Stimulated activated CD8-positive, alpha-beta memory T cell treated with anti-CD3 and anti-CD28 coated beads, Interleukin-2, amount 100 ng/mL, for 1 hour (primary cell): ENCODE measurements at places on chromosomes 4 and X.

- DNase-seq, result no peak
Observed at GRCh38 chrX:53337101-53337500, 55.7 kb upstream of the IQSEC2 start.

DNA sequence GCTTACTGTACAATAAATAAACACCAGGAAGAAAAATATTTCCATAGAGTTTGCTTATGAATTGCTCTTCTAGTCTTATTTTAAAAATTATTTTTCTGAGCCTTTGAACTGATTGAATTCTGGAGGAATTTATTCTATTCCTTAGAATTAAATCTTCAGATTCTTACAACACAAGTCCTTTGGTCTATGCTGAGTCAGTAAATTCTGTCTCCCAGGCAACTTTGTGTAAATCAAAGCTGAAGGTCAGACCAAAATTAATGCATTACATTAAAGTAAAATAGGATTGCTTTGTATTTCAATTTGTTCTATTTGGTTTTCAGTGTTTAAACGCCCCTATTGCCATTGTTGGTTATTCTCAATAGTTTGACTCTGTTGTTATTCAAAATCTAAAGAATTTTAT is 26.8 kb upstream of the STPG2 start:
- no peak for DNase-seq

- DNase-seq, result no peak
Observed at GRCh38 chr4:139725236-139725635, 59.6 kb downstream of the MGST2 start.

- no peak for DNase-seq
Observed at GRCh38 chr4:61202638-61203435, 2.7 kb downstream of the ADGRL3 start.

GRCh38 chr4:157220371-157220881 is at the start of gene GRIA2:
Gene GRIA2, plus strand, starts transcription at chr4:157220728. Its CDS starts 315 bp downstream, at chr4:157221043.
- DNase-seq, result no peak

DNA sequence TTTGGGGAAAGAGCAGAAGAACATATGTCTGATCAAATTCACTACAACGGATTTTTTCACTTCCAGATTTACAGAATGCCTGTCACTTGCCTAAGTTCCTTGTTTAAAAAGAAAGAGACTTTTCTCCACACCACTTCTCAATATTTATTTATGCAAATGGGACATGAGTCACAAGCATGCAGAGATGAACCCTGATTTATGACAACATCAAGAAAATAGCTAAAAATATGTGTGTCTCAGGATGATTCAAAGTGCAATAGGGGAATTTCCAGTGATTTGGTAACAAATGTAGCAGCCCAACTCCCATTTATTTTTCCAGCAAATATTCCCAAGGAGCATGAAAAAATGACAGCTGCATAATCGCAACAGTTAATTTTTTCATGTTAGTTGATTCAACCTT is 180.4 kb upstream of the FAT1 start:
- DNase-seq, result no peak

GRCh38 chrX:19121898-19122640 is at the start of gene ADGRG2:
Gene ADGRG2, minus strand, starts transcription at chrX:19122468. Its CDS starts 53,634 bp downstream, at chrX:19068834.
- DNase-seq, result no peak

DNA sequence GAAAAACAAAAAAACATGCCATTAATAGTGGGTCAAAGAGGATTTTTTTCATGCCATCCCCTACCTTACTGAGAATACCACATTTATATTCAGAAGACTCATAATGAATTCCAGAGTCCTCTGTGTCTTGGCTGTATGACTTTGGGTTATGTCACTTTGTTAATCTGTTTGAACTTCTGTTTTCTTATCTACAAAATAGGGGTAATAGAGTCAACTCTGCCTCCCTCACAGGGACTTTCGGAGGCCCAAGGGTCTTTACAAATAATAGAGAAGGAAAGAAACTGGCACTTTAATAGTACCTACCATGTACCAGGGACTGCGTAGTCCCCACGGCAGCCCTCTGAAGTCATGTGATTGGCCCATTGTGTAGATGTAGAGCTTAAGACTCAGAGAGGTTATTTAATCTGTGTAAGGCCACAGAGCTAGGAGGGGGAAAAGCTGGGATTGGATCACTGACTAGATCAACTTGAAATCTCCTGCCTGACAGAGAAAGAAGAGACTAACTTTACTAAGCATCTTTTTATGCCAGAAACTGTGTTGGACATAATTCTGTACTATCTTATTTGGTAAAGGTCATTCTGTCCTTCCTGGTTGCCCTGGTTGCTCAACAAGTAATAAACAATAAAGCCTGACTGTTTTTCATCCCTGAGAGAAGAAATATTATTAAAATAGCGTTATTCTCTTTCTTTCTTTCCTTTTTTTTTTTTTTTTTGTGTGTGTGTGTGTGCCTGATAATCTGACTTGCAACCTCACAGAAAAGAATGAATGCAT is 59.6 kb downstream of the NFKB1 start:
- DNase-seq, result no peak

GRCh38 chrX:10597871-10598270 is 22.5 kb downstream of the MID1 start:
- no peak for DNase-seq

DNA sequence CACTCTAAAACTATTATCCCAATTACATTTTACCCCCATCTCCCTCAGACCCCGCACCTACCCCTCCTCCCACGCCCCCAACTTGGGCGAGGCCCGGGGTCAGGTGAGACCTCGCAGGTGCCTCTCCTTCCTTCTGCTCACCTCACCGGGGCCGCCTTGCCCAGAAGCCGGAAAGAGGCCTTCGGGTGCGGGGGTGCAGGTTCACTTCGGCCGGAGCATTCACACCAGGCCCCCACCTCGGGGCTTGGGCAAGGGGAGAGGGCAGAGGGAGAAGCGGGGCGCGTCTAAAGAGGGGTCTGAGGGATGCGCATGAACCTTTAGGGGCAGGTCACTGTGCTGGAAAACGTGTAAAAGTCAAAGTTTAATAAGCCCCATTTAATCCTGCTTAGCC is 427 bp downstream of the ZNF182 start:
- no peak for DNase-seq

DNA sequence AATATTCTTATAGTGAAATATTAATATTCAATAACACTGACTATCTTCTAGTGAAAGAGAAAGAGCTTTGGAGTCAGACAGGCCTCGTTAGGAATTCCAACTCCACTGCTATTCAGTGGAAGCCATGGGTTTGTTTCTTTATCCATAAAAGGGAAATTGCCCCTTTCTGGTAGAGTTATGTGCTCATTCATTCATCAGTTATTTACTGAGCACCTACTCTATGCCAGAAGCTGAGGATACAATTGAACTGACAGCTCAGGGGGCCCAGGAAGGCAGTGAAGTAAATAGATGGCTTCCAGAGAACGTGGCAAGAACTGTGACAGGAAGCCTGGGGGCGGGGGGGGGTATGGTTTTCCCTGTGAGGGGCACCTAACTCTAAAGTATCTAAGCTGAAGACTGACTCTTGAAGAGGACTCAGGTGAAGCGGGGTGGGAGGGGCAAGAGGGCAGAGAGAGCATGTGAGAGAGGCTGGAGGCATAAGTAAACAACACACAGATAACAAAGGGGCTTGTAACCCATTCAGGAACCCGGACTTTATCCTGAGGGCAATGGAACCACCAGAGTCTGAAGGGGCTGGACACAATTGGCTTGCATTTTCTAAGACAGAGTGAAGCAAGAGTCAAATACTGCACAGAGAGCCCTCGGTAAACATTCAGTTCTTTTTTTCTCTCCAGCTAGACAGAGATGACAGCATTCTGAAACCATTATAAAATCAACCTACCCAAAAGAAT is 20.3 kb downstream of the ANXA5 start:
- no peak for DNase-seq

DNA sequence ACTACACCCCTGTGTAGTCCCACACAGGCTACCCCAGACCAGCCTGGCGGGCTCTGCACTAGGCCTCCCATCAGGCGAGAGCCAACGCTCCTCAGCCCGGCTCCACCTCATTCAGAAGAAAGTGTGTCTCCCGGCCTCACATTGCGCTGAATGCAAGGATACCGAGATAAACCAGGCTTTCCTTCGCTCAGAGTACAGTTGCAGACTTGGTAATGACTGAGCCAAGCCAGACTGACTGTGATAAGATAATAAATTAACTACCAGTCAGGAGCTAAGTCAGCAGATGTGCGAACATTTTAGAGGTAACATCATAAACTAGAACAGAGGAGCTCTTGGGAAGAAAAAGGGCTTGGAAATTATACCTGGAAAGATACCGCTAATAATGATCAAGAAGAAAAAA is 397.6 kb downstream of the TRIML1 start:
- DNase-seq, result no peak

DNA sequence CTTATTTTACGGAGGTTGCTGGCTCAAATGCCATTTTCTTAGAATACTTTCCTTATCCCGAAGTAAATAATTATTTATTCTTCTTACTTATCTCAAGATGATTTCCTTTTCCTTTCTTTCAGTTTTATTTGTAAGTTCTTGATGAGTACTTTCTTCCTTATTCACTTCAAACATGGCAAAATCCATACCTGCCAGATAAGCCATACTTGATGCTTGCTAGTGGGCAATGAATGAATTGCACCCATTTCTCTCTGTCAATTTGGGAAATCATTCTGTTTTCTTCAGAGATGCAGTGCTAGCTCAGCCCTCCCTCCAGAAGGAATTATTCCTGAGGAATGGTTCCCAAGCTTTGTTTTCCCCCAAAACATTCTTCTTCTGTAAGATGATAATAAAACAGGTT is 598.3 kb downstream of the SPRY1 start:
- no peak for DNase-seq

DNA sequence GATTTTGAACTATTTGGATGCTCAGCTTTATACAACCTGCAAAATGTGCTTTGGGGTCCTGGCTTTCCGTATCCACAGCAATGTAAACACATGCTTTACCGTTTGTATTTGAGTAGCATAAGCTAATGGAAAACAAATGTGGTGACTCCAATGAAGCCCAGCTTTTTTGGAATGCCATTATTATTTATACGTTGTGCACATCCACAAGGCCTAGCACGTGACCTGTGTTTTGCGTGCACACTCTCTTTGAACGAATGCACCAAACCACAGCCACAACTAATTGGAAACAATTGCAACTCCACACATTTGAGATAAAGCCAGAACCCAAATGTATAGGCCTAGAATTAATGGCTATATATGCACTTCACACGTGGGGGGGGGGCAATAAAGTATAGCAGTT is 189.5 kb upstream of the GPC4 start:
- no peak for DNase-seq

GRCh38 chrX:16258882-16259281 is 91.6 kb downstream of the MAGEB17 start:
- no peak for DNase-seq

DNA sequence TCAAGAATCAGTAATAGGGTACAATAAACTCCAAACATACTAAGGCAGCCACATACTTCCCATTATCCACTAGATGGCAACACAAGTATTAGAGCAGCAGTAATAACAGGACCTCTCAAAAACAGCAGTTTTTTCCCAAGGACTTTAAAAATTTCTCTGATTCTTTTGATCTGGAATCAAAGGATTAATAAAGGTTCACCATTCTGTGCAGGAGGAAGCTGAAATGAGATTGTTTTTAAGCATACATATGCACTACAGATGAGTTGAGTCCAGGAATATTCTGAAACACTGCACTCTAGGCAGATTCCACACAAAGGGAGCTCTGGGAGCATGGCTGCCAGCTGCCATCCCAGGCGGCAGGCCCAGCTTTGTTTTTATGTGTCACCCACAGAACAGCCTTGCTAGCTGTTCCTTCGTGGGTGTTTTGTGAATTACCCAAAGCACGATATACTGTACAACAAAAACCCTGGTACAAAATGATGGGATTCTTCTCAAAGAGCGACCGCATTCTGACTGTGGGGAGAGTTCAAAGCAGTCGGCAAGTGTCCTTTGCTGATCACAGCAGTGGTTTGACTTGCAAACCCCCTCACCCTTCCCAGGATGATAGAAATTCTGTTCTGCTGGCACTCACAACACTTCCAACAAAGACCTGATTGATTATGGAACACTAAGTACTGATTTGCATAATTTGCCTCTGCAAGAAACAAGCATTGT is 61.0 kb downstream of the STX18 start:
- no peak for DNase-seq

DNA sequence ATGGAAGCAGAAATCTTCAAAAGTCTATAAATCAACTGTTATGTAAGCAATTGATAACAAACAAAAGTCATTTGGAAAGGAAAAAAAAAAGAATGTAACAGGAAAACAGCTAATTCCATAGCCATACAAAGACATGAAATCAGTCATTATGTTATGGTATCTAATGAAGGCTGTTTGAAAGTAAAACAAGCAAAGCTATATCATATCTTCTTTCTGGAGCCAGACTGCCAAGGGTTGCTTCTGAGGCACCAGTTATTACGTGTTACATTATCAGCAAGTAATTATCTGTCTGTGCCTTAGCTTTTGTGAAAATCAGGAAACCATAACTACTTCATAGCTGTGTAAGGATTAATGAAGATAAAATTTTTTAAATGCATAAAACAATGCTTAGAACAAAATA is 480.2 kb downstream of the FAT4 start:
- DNase-seq, result no peak

- no peak for DNase-seq
Observed at GRCh38 chr4:177339477-177340374, 30.1 kb downstream of the NEIL3 start.

- DNase-seq, result no peak
Observed at GRCh38 chrX:39896951-39897740, 200.6 kb downstream of the BCOR start.

- DNase-seq, result no peak
Observed at GRCh38 chrX:122245943-122246342, 938.1 kb upstream of the GRIA3 start.

DNA sequence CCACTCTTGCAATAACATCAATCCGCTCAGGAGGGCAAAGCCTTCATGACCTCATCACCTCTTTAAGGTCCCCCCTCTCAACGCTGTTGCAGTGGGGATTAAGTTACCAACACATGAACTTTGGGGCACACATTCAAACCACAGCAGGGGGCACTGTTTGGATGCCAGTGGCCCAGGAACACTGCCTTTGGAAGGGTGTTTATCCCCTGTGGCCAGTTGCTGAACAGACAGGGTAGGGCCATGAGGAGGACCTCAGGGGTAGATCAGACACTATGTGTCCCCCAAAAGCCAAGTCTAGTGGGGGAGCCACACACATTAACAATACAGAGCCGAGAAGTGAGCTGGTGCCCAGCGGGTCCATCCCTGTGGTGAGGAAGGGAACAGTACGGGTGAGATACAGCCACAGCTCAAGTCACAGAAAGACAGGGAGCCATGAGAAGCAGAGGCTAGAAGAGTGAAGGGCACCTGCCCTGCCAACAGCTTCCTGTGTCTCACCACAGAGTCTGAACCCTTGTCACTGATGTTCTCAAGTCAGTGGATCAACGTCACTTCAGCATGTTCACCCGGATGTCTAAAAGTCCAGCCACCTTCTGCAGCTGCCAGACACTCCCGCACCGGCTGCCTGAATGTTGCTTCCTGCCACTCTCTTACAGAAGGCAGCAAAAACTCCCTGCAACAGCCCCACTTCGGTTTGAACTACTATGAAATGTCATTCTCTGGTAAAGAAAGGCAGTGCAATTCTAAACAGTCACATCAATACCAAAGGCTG is 19.9 kb upstream of the MXD4 start:
- DNase-seq, result peak; percentile 72

DNA sequence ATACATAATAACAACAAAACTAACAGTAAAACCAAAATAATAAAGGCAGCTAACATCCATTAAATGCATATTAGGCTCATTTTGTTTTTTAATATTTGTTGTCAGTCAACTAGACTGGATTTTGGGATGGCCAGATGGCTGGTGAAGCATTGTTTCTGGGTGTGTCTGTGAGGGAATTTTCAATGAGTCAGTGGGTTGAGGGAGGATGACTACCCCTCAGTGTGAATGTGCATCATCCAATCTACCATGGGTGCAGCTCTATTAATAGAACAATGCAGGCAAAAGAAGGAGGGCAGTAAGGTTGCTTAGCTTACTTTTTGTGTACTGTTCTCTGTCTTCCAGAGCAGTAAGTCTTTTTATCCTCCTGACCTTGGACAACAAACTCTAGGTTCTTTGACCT is 484.2 kb upstream of the HS3ST1 start:
- no peak for DNase-seq
